ENCODE measurements at places on chromosomes 3 and 15.

GRCh38 chr3:11611341-11611799 is 32.3 kb downstream of the VGLL4 start:
- no peak for DNase-seq

DNA sequence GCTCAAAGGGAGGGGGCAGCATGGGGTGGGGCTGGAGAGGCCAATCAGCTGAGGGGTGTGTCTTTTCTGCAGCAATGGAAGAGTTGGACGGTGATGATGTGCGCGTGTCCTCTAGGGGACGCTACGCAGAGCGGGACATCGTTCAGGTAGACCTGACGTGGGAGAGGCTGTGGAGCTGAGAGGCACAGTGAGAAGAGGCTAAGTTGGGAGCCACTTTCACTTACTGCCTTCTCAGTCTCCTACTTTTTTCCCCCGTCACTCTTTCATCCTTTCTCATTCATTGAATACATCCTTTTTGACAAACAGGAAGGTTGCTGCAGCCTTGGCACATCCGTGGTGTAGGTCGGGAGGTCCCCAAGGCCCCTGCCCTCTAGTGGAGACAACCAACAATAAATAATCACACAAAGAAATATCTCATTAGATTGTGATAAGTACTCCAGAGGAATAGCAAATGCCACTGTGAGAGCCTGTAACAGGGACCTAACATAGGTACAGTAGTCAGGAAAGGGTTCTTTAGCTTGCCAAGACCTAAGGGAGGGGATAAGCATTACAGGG is 4.4 kb upstream of the BRPF1 start:
- no peak for DNase-seq

DNA sequence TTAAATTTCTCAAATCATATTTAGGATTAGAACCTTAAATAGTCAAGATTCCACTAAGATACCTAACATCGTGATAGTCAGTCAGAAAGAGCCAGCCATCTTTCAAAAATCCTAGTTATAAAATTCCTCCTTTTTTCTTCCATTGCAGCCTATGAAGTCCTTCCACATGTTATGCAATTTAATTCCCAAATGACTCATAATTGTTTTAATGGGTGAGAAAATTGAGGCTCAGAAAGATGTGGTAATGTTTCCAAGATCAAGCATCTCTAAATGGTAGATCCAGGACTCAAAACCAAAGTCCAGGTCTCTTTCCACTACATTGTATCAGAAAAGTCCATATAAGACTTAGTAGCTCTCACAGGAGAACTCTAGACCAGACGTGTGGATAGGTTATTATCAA is 9.5 kb downstream of the CFAP44 start:
- DNase-seq = no peak

DNA sequence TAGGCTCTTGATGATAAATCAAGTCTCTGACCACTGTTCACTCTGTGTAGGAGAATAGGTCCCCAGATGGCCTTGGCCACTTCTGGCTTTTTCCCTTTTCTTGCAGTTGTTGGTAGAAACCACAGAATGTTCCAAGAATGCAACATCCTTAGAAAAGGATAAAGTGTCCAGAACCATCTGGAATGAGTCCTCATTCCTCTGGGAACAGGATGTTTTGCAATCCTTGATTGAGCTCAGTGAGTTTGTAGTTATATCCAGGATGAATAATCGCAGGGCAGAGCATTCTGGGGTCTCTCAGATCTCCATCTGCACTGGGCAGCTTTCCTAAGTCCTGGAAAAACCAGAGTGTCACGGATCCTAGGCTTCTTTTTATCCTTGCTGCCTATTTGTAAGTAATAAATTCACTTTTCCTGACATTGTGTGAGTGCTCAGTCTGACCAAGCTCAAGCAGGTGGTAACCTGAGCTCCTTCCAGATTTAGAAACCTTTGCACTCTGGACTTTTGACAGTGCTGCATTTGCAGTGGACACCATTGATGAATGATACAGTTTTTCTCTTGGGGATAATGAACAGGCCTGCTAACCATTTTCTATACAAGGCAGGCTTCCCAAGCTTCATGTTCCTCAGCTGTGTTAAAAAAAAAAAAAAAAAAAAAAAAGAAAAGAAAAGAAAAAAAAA is 1028.6 kb downstream of the OTOL1 start:
- DNase-seq = peak; percentile 78

- DNase-seq = no peak
Measured at GRCh38 chr3:89368846-89369245, 261.4 kb downstream of the EPHA3 start.

GRCh38 chr3:124916837-124917409 is 17.6 kb downstream of the MUC13 start:
- DNase-seq = no peak

- DNase-seq = no peak
Measured at GRCh38 chr15:52636459-52636858, 42.7 kb downstream of the ATOSA start.

- no peak for DNase-seq
Measured at GRCh38 chr3:197734667-197735318, 1.9 kb downstream of the RUBCN start.

DNA sequence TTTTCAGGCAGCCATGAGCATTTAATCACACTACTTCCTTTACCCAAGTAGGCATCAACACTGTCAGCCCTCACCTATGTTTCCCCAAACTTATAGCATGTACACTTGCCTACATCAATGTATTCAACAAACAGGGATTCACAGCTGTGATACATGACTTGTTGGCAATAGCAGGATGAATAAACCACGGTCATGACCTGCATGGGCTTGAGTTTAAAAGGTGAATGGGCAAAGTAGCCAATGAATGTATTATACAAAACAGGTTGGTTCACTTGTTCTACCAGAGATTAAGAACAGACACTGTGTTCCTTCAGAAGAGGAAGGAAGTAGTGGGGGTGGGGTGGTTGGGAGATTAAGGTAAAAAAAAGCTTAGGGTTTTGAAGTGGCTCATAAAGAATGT is 861.9 kb upstream of the SEMA6D start:
- no peak for DNase-seq

GRCh38 chr15:57290187-57290586 is 86.1 kb upstream of the CGNL1 start:
- no peak for DNase-seq

- no peak for DNase-seq
Measured at GRCh38 chr3:110593749-110594148, 477.9 kb upstream of the NECTIN3 start.

DNA sequence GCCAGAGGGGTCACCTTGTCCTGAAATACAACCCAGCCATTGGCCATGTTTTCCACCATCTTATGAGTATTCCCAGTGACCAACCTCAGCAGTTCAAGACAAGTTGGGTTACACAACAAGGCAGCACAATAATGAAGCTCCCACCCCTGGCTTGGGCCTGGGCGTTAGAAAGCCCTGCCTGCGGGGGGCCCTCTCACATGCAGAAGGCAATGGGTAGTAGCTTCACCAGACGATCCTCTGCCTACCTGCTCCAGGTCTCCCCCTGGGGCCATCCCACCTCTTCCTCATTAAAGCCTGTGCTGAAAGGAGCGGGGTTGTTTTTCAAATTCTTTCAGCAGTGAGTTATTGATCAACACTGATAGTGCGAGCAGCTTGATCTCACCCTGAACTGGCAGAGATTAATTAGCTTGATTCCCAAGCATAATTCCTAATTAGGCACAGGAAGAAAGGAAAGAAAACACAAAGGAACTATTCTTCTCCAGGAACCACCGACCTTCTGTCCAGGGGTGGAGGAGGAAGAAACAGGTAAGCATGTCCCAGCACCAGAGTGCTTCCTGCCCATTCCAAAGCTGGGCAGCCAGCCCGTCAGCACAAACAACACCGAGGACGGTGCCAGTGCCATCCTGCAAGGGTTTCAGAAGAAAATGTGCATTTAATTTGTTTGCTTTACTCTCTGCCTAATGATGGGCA is 79.7 kb upstream of the CGNL1 start:
- no peak for DNase-seq

DNA sequence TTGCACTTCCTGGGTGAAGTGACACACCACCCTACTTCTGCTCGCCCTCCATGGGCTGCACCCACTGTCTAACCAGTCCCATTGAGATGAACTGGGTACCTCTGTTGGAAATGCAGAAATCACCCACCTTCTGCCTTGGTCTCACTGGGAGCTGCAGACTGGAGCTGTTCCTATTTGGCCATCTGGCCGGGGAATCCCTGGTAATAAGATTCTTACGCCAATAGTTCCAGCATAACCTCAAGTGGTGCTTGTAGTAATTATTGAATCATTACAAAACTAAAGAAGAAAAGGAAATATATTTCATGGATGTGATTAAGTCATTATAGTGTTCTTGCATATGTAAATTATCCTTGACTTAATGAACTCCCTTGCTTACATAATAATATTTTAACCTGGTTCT is 841.9 kb downstream of the CADM2 start:
- no peak for DNase-seq

DNA sequence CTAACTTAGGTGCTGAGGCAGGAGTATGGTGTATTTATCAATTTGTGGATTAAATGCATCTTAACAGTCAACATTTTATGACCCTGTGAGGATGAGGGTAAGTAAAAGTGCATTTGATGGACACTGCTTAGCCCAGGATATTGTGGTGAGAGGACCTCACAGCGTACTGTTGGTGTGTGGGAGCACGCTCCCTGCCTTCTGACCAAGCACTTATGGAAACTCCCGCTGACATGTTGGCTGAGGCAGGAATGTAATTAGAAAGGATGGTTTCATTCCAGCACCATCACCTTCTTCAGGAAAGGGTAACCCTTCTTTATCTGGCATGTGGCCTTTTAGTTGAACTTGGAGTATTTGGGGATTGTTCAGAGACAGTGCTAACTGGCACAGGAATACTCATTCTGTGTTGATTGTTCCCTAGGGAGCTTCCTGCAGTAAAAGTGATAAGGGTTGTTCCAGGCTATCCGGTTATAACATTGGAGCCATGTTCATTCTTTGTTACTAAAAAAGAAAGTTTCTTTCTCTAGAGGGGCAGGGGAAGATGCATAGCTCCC is 11.7 kb upstream of the FSTL1 start:
- peak; percentile 77 for DNase-seq

- DNase-seq = no peak
Measured at GRCh38 chr15:96849271-96849900, 518.9 kb downstream of the NR2F2 start.

GRCh38 chr3:171457607-171458061 is 2.6 kb downstream of the TNIK start:
- no peak for DNase-seq

DNA sequence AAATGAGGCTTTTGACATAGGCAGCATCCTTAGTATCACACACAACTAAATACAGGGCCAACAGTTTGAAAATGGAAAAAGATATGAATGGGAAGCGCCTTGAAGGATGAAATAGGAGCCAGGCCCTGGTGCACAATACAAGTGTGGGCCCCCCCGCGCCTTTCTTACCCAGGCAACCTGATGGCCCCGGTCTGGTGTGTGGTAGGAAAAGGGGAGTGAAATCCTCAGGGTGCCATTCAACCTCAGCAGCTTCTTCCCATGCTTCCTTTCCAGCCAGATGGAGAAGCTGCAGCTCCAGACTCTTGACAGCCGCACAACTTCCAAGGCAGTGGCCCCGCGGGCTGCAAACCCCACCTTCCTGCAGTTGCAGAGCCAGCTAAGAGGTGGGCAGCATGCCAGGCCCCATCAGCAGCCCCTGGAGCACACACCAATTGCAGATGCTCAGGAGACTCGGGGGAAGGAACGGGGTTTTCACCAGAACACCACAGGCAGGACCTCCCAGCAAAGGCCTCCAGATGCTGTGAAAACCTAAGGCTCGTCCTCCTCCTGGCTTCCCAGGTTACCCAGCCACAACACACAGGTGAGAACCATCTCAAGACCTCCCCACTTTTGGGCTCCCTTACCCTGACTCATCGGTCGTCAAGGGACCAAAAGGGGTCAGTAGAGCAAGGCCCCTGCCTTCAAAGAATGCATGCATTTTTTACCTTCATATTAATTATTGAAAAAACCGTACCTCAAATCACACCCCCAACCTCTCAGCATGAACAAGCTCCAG is 101.6 kb downstream of the CPN2 start:
- DNase-seq = no peak

Measured in NCI-H226 (cell line).